ENCODE measurements at places on chromosomes 6 and 20. TPM values are rescaled to one million over a fixed set of nuclear protein-coding genes. Genes with fewer than 3 reads are reported as not detected.

DNA sequence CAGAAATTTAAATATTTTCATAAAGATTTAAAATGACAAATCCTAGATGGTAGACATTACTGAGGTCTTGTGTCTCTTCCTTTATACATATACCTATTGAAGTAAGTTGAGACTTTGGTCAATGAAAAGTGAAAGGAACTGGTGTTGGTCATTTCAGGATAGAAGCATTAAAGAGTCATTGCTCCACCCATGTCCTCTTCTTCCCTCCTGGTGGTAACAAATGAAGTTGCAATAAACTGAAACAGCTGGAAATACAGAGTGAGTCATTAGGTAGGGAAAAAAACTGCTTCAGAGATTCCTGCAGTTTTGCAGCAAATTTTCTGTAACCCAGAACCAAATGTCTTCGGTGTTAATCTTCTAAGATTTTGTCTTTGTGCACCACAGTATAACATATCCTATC, 448.0 kb downstream of the EYS start:
- DNase-seq: no peak

DNA sequence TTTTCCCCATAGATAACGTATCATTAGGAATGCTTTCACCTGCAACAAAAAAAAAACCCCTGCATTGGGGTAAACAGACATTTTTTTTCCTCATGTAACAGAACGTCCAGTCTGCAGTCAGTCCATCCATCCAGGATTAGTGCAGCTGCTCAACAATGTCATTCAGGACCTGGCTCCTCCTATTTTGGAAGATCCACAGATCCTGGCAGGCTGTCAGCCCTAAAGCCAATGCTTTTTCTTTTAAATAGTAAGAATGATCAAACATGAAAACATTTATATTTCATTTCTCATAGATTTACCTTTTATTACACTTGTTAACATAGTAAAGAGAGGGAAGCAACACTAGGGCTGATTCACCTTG, 116.5 kb upstream of the CCDC28A start:
- no peak for DNase-seq

- no peak for DNase-seq
Observed at GRCh38 chr6:63565727-63566596, 6.3 kb upstream of the LOC128125822 start.

Gene GSTA1
- polyA plus RNA-seq: 0.09 TPM

Gene NKAPL
- polyA plus RNA-seq: 5.5 TPM
